ENCODE measurements at places on chromosomes 12 and 14. TPM values are rescaled to one million over a fixed set of nuclear protein-coding genes. Genes with fewer than 3 reads are reported as not detected.

DNA sequence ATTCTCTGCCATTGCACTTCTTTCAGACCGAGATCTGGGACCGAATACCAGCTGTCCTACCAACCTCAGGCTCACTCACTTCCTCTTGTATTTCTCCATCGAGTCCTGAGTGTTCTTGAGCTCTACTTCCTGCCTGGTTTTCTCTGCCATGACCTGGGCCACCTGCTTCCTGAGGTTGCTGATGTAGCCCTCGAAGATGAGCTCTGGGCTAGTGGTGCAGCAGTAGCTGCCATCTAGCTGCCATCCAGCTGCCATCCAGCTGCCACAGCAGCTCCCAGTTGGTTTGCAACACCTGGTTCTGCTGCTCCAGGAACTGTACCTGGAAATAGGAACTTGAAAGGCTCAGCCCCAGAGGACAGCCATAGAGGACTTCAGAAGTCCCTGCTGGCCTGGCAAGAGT is 15.0 kb upstream of the KRT73 start:
- no peak for DNase-seq

- no peak for DNase-seq
Measured at GRCh38 chr12:21416511-21417121, 20.8 kb upstream of the PYROXD1 start.

GRCh38 chr12:67202011-67202677 is 67.0 kb upstream of the CAND1 start:
- no peak for DNase-seq

GRCh38 chr12:123942238-123942653 is 30.4 kb downstream of the CCDC92 start:
- no peak for DNase-seq

- no peak for DNase-seq
Measured at GRCh38 chr14:96205978-96206360, 1.3 kb downstream of the BDKRB2 start.

DNA sequence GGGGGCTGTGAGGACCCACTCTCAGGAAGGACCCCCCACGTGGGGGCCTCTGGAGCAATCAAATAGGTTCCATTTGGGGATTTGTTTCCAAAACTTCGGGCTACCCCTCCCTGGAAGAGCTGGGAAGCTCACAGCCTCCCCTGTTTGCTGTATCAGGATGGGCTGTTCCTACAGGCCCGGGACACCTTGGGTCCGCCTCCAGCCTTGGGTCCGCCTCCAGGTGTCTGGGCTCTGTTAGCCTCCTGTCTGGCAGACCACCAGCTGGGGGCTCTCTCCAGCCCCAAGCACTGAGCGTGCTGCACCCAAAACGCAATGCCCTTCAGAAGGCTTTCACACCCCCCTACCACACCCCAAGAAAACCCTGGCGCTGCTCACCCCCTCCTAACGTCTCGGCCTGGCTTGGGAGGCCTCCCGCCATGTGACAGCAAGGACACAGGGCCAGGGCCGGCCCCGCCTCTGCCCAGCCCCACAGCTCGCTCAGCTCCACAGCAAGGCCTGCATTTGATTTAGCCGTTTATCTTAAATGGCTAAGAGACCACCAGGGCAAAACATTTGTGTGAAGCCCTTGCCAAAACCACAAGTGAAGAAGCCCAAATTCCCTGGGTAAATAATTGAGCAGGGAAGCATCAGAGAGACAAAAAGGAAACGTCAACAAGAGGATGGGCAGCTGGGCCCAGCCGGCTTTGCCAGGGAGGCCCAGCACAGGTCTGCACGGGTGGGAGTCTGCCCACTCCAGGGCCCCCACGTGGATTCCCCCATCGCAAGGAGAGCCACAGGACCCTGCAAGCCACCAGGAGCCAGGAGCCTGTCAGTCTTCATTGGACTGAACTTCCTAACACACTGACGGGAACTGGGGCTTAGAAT is 39.9 kb downstream of the BCL11B start:
- DNase-seq, result no peak

GRCh38 chr14:55077170-55078151 is 26.0 kb downstream of the MAPK1IP1L start:
- DNase-seq, result peak; percentile 47

- no peak for DNase-seq
Measured at GRCh38 chr12:2084553-2085296, 31.9 kb downstream of the CACNA1C start.

DNA sequence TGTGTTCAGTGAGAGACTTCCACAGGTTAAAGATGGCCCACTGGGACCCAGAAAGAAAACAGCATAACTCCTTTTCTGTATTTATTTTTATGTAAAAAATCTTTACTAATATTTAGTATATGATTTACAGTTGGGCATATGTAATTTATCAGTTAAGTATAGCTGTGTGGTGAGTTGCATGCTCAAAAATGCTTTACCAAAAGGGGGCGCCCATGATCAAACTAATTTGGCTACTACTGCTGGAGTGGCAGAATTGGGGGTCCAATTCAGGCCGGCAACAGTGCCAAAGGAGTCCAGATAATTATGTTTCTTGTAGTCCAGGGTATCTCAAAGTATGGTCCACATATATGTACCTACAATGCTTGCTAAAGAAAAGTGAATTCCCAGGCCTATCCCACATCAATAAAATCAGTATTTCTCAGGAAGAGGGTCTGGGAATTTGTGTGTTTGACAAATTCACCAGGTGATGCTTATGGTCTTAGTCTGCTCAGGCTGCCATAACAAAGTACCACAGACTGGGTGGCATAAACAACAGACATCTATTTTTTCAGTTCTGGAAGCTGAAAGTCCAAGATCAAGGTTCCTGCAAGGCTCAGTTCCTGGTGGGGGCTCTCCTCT is 152.0 kb downstream of the KTN1 start:
- peak; percentile 64 for DNase-seq

DNA sequence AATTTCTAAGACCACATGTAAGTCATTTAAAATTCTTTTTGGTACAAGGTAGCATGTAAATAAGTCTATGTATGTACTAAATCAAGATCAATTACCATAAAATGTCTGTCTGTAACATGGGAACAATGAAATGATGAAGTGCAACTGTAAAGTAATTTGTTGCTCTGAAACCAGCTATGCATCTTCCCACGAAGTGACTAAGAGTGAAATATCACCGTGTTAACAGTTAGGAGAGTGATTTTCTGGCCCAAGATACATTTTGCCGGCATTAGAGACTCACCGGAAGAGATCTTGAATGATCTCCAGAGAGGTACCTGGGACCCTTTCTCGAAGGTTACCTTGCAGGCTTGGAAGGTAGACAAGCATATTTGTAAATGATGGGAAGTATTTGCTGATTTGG is 105.8 kb downstream of the SAMD4A start:
- no peak for DNase-seq

GRCh38 chr14:87405563-87405962 is 587.4 kb downstream of the GALC start:
- no peak for DNase-seq

GRCh38 chr14:101965181-101965544 is 790 bp downstream of the DYNC1H1 start:
- peak; percentile 35 for DNase-seq

DNA sequence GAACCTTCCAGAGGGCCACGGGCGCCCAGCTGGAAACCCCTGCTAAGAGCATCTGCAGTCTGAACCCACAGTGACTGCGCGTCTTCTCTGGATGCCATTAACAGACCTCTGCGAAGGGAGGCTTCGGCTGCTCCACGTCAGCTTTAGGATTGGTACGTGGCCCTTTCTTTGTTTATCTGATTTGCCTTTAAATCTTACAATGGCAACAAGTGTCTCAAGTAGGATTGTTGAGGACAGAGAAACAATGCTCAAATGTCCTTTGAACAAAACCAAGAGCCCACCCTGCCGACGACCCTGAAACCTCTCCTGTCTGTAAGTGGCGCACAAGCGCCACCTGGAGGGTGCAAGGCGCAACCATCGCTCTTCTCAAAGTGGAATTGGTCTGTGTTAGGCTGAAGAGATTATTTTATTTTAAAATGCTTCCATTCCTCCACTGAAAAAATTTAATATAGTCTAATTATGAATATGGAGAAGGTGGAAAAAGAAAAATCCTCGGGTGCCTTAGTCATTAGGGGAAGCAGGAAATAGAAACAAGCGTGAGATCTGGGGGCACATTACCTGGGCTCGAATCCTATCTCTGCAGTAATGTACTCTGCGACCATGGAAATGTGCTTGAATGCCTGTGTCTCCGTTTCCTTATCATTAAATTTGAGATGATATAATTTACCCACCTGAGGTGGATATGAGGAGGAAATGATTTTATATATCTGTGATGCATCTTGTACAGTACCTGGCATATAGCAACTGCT is 82.6 kb upstream of the PTPRB start:
- peak; percentile 15 for DNase-seq

RPAP3 gene
- total RNA-seq, result 26.4 TPM

NANOG gene
- not detected for total RNA-seq

KERA gene
- not detected for total RNA-seq

GPR162 gene
- total RNA-seq, result not detected

NFE2 gene
- total RNA-seq, result not detected

LGALS3 gene
- 12.1 TPM for total RNA-seq

COX8C gene
- total RNA-seq, result not detected

EPYC gene
- total RNA-seq, result not detected

USP44 gene
- total RNA-seq, result 1.3 TPM

LPAR5 gene
- total RNA-seq, result 2.8 TPM

STAC3 gene
- 3.0 TPM for total RNA-seq

RNF212B gene
- total RNA-seq, result not detected

All from CD4-positive, alpha-beta T cell (primary cell).